ENCODE measurements at places on chromosomes 4 and X. TPM values are rescaled to one million over a fixed set of nuclear protein-coding genes. Genes with fewer than 3 reads are reported as not detected.

Gene NDNF
- not detected for total RNA-seq

- no peak for DNase-seq
Observed at GRCh38 chr4:81343536-81343935, 128.2 kb downstream of the RASGEF1B start.

Gene PPARGC1A
- total RNA-seq = not detected

- no peak for DNase-seq
Observed at GRCh38 chrX:96181605-96182004, 503.0 kb upstream of the DIAPH2 start.

GRCh38 chr4:189656641-189657040 is 284.0 kb upstream of the FRG1 start:
- DNase-seq = no peak

GRCh38 chr4:112085156-112086035 is 59.9 kb upstream of the FAM241A start:
- DNase-seq = no peak

GRCh38 chr4:1403591-1404572 is 2.4 kb downstream of the NKX1-1 start:
- no peak for DNase-seq

Gene ZFP42
- not detected for total RNA-seq

GRCh38 chr4:9792381-9792780 is 10.9 kb downstream of the DRD5 start:
- no peak for DNase-seq

GRCh38 chr4:142558851-142559250 is 287.2 kb downstream of the INPP4B start:
- peak; percentile 53 for DNase-seq

- no peak for DNase-seq
Observed at GRCh38 chr4:121978172-121978516, 26.3 kb upstream of the TRPC3 start.

GRCh38 chrX:154132366-154132765 is 11.7 kb upstream of the OPN1LW start:
- no peak for DNase-seq

- no peak for DNase-seq
Observed at GRCh38 chrX:56968980-56969379, 26.4 kb downstream of the SPIN3 start.

DNA sequence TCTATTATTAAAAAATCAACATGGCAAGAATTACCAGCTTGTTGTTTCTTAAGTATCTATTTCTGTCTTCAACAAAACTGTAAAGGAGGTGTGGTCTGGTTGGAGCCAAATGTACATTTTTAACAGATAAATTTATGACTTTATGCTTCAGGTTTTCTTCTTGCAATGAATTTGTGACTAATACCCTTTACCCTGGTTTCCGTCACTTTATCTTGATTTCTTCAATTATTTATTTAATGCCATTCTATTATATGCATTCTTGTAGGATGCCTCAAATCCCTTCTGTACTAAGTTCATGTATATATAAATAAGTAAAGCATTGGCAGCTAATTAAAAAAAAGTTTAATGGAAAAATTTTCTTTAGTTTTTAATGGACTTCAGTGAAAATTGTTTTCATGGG is 41.5 kb upstream of the ANXA3 start:
- no peak for DNase-seq

DNA sequence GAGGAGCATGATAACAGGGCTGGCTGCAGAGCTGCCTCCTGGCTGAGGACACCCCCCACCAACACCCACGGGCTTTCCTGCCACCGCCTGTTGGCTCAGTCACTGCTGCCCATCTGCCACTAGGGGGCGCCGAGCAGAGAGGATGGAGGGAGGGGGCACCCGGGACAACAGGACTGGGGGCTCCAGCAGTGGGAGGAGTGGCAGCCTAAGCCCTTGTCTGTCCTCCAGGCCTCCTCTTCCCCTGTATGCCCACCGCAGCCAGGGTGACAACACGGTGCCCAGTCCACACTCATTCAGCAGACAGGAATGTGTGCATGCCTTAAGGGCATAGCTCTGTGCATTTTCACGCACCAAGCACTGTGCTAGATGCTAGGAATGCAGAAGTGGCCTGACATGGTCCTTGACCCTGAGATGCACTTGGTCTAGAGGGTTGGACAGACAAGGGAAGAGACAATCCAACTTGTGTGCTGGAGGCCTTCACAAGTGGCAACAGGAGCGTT is 149.9 kb downstream of the AMMECR1 start:
- DNase-seq = no peak

Gene XPNPEP2
- total RNA-seq = not detected

- DNase-seq = peak; percentile 39
Observed at GRCh38 chr4:2354118-2354517, 64.3 kb downstream of the ZFYVE28 start.

Gene XAGE5
- not detected for total RNA-seq

DNA sequence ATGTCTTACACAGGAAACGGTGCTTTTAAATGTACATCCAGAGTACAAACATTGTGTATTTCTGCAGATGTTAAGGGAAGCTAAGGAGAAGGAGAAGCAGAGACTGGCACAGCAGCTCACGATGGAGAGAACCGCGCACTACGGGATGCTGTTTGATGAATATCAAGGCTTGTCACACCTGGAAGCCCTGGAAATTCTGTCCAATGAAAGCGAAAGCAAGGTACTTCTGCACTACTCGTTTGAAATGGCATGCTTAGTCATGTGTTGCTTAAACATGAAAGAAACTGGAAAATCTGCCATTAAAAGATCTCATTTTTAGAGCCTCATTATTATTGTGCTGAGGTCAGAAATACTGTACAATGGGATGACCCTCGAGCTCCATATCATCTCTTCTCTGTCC is 47.2 kb downstream of the FAM114A1 start:
- DNase-seq = no peak

DNA sequence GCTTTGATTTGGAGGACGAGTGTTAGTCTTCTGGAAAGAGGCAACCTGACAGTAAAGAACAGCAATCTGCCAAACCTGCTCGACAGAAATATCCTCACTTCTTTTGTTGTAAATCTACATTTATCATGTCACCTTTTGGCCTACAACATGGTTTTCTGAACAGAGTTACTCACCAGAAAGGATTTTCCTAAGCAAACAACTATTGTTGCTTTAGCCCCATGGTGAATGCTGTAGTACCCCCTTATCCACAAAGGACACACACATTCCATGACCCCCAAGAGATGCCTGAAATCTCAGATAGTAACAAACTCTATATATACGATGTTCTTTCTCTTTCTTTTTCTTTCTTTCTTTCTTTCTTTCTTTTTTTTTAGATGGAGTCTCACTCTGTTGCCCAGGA is 42.7 kb downstream of the TMEM150C start:
- no peak for DNase-seq

Data from G401 (cell line).